Common myeloid progenitor, CD34-positive (primary cell): ENCODE measurements at places on chromosomes 3 and 15.

GRCh38 chr3:28188686-28189085 is 52.7 kb upstream of the CMC1 start:
- peak; percentile 18 for DNase-seq

DNA sequence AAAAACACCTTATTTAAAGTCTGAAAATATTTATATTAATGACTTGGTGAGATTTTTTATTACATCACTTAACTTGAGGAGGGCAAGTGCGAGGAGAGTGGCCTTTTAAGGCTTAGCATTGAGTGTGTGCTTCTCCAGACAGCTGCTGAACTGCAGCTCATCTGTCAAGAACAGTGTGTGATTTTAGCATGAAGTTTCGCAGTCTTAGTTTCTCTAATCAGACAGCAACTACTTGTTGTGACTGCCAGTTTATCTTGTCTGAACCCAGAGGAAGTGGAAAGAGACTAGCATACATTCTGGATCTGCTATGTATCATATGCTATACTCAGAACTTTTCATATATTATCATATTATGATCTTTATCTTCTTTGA is 291.7 kb upstream of the ROPN1 start:
- no peak for DNase-seq

- DNase-seq = no peak
Observed at GRCh38 chr3:156551261-156551660, 3.7 kb downstream of the SSR3 start.

- no peak for DNase-seq
Observed at GRCh38 chr3:6022621-6023020, 835.1 kb downstream of the EDEM1 start.

- no peak for DNase-seq
Observed at GRCh38 chr3:190166948-190167347, 46.3 kb upstream of the P3H2 start.

DNA sequence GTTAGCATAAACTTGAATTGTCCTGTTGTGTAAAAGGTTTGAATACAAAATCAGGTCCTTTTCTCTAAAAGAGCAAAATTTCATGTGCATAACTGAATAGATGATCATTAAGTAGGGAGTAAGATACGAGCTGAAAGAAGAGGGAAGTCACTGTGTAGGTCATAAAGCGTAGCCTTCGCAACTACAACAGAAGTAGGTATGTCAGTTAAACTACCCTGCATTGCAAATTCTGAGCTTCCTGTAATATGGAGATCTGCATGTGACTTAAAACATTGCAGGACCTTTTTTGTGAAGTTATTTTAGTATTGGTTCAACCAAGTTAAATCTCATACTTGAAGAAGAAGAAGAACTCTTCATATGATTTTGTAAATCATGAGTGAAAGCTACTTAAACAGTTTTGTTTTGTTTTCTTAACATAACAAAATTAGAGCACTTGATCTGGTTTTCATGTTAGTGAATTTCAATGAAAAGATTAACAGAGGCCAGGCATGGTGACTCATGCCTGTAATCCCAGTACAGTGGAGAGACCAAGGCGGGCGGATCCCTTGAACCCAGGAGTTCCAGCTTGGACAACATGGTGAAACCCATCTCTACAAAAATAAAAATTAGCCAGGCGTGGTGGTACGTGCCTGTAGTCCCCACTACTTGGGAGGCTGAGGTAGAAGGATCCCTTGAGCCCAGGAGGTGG is 26.4 kb downstream of the ARMC8 start:
- no peak for DNase-seq

DNA sequence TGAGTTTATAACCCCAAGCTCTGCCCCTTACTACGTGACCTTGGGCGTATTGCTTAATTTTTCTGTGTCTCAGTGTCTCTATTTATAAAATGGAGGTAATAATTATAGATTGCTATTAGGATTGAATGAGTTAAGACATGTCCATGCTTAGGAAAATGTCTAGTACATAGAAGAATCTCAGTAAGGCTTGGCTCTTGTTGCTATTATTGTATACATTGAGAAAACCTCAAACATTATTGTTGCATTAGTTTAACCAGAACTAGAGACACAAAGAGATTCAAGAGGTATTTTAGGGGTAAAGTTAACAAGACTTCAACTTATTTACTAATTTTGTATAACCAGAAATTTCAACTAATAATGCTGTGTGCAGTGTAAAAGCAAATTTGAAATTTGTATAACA is 66.7 kb downstream of the MEF2A start:
- DNase-seq = no peak

DNA sequence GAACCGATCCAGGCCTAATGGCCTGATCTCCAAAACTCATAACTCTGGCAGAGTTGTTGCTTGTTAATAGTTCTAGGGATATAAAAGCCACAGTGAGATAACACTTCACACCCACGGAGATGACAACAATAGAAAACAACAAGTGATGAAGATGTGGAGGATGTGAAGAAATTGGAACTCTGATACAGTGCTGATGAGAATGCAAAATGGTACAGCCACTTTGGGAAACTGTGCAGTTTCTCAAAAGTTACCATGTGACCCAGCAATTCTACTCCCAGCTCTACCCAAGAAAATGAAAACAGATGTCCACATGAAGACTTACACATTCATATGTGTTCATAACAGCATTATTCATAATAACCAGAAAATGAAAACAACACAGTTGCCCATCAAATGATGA is 3.8 kb downstream of the CMTM7 start:
- no peak for DNase-seq

DNA sequence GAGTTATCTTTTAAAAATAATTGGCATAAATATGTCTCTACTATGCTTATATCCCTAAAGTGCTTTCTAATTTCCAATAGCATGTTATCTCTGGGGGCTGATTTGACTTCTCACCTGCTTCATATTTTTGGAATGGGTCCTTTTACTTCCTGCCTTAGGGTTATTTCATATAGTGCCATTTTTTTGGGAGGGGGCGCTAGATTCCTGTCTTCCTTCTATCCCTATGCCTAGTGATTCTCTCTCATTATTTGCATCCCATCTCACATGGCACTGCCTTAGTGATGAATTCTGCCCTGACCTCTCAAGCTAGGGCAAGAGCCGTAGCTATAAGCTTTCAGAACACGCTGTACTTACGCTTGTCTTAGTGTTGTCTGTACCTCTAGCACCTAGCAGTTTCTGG is 150.3 kb upstream of the SLITRK3 start:
- no peak for DNase-seq
